ENCODE measurements at places on chromosomes 3 and 15.

DNA sequence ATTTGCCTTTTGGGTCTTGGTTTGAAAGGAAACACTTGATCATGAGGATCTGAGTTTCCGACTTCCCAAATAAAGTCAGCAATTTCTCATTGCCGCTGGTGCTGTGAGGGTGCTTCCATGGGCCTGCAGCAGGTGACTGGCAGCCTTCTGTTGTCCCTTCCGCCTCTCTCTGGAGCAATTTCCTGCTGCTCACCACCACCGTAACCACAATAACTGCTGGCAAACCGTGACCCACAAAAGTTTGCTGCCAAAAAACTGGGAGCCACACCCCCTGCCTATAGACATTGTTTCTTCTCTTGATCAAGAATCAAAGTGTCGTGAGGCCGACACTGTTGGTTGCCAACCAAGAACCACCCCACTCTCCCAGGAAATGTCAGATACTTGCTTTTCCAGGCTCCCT, 164.0 kb downstream of the NR2F2 start:
- DNase-seq = no peak

GRCh38 chr15:77547801-77548588, 84.7 kb downstream of the LINGO1 start:
- DNase-seq = no peak

DNA sequence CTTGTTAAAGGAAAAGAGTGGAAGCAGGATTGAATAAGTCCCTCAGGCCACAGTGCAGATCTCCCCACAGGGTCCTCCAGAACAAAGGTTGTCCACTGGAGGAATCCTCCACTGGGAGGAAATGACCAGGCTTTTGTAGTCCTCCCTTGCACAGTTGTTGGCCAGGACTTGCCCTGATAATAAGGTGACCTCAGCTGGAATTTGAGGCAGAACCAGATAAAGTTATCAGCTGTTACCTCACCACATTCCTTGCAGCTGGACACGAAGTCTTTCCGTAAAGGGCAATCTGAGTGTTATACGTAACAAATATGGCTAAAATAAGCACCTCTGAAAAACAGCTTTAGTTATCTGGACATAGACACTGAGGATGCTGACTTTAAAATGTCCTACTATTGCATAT, 83.5 kb upstream of the NAALADL2 start:
- no peak for DNase-seq

- DNase-seq = peak; percentile 4
Observed at GRCh38 chr3:106206146-106206545, 337.3 kb upstream of the CBLB start.

All from GM12891 (cell line).